ENCODE measurements at places on chromosomes 4 and X.
A peak's percentile ranks its signal among the peaks of the same experiment; 100 is the strongest.

DNA sequence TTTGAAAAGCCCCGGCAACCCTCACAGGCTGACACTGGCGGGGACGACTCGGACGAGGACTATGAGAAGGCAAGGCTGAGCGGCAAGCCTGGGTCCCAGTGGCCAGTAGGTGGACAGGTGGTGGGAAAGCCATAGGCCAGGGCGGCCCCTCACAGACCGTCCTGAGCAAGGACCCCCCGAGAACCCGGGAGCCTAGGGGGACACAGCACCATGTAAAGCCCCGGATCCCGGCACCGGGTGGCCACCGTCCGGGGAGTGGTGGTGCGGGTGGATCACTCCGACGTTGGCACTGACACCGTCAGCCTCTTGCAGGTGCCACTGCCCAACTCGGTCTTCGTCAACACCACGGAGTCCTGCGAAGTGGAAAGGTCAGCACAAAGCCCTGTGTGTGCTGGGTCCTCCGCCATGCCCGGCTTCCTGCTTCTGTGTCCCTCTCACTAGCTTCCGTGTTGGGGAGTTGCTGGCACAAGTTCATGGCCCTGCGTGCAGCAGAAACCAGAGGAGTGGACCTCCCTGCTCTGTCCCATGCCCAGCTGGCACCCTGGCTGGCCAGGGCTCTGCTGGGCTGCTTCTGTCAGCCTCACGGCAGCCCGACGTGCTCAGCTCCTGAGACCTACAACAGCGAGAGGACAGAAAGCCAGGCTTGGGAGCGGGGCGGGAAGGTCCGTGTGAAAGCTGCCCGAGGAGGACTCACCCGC lies 11.9 kb upstream of the ADD1 start:
- no peak for DNase-seq

GRCh38 chr4:162506253-162506652 lies 342.5 kb upstream of the FSTL5 start:
- no peak for DNase-seq

DNA sequence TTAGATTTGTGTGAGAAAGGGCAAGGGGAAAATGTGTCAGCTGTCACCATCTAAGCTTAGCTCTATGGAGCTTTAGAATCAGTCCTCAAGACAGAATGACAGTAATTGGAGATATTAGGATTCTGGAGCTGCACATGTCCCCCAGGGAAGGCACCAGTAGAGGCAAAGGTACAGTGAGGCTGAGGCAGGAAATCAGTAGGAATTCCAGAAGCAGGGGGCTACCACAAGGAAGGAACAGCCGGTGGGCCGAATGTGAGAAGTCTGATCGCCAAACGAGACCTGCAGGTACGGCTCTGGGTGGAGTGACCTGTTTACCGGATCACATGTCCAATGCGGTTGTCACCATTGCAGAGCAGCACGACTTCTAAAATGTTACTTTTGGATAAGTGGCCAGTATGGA lies 52.6 kb downstream of the RNF150 start:
- DNase-seq, result no peak

- no peak for DNase-seq
Observed at GRCh38 chr4:83197555-83198235, 83.2 kb upstream of the PLAC8 start.

- DNase-seq, result no peak
Observed at GRCh38 chrX:16119353-16120220, 3.8 kb upstream of the GRPR start.

- DNase-seq, result no peak
Observed at GRCh38 chrX:84108584-84108983, 79.4 kb downstream of the RPS6KA6 start.

GRCh38 chrX:107454302-107454701 lies 4.8 kb downstream of the FRMPD3 start:
- DNase-seq, result no peak

DNA sequence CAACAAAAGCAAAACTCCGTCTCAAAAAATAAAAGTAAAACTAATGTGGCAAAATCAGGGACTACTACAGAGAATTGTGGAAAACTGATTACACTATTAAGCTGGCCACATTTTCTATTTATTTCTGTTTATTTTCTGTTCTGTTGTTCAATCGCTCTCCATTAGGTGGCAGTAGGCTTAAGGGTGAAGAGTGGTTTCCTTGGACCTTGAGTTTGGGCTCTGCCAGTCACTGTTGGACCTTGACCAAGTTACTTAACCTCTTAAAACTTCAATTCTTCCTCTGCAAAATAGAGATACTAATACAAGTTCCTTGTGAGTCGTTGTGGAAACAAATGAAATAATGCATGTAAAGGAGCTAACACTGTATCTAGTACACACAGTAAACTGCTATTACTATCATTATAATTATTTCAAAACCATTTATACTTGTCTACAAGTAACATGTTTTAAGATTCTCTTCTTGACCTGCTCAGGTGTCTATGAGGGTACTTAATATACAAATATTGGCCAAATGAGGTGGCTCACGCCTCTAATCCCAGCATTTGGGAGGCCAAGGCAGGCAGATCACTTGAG lies 15.2 kb downstream of the HSD17B11 start:
- DNase-seq, result peak; percentile 42

- no peak for DNase-seq
Observed at GRCh38 chr4:174496631-174497432, 25.5 kb downstream of the HPGD start.

GRCh38 chrX:115067812-115068211 lies 50.4 kb upstream of the IL13RA2 start:
- DNase-seq, result no peak

DNA sequence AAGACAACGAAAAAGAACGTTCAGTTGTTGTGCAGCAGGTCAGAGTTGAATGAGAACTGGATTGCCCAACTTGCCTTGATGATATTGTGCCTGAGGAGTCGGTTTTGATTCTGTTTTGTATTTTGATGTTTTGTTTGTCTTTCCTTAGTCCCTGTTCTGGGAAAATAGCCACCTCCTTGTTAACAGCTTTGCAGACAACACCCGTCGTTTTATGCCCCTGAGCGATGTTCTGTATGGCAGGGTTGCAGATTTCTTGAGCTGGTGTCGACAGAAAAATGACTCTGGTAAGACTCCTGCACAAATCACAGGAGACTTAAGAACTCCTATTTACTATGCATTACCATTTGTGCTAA lies 4.5 kb downstream of the BST1 start:
- no peak for DNase-seq

GRCh38 chr4:135694066-135694465 lies 1492.5 kb upstream of the PABPC4L start:
- DNase-seq, result no peak

DNA sequence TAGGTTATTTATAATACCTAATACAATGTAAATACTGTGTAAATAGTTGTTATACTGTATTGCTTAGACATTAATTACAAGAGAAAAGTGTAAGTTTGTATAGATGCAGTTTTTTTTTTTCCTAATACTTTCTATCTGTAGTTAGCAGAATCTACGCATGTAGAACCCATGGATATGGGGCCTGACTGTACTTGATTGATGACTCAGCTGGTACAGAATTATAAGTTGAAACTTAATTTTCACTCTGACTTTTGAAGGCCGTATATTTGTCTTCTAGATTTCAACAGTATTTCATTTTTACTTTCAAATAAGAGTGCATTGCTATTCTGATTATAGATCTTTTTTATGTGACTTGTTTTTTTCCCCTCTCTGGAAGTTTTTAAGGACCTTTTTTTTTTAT lies 30.8 kb upstream of the NDUFC1 start:
- no peak for DNase-seq

All from prostate gland (tissue), 2 donors.